ENCODE measurements at places on chromosomes 2 and 18.

DNA sequence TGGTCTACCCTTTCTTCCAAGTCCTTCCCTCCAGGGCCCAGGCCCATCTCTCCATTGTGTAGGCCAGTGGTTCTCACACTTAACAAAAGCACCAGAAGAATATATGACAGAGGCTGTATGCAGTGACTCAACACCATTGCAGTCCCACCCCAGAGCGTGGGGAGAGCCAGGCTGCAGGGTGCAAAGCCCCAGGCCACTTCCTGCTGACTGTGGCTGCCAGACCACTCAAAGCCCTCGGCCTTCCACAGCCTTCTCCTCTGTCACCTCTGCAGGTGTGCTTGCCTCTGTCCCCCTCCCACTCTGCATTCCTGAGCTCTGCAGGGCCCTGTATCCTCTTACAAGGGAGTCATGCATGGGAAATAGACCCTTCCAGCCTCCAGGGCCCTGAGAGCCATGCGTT, 40.4 kb upstream of the ARHGEF4 start:
- no peak for DNase-seq

DNA sequence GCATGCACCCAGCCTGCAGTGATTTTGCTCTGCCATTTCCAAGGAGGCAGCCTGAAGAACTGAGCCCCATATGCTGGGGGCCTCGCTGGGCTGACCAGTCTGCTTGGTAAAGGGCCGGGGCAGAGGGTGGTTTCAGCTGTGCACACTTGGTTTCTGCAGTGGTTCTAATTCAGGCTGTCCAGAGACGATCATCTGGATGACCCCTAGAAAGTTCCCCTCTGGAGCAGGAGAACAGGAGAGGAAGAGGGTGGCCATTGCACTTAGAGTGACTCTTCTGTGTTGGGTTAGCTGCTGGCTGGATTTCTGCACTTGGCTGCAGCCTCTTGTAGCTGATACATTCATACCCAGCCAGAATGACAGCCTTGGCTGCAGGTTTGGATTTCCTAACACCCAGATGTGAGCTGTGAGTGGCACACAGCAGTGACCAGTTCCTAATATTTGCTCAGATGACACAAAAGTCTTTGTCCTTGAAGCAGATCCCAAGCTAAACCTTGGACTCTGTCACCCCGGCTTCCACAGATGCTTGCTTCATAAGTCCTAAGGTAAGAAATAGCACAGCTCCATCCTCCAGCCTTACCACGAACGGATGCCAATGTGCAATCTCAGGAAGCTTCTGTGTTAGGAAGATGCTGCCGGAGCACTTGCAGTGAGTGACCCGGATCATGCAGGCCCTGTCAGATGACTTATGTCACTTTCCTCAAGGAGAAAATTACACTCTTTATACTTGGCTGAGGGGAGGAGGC, 105.6 kb downstream of the HNRNPLL start:
- no peak for DNase-seq

- DNase-seq, result no peak
Observed at GRCh38 chr2:107961395-107961794, 24.9 kb upstream of the SLC5A7 start.

GRCh38 chr2:70656421-70657010, 102.9 kb upstream of the TGFA start:
- DNase-seq, result no peak

DNA sequence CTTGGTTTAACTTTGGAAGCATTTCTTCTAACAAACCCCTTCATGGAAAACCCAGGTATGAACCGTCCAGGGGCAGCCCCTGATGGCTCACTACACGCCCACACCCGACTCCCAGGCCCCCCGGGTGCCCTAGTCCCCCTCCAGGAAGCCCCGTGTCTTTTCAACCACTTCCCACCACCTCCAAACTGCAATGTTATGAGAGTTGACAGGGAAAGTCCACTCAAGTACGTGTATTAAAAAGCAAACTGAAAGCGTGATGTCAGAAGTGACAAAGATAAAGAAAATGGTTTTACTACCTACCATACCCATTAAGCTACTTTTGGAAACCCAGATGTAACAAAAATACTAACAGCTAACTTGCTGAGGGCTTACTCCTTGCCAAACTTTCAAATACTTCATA, 51.5 kb downstream of the L3MBTL4 start:
- no peak for DNase-seq

- peak; percentile 52 for DNase-seq
Observed at GRCh38 chr18:79611040-79611681, 68.4 kb upstream of the CTDP1 start.

DNA sequence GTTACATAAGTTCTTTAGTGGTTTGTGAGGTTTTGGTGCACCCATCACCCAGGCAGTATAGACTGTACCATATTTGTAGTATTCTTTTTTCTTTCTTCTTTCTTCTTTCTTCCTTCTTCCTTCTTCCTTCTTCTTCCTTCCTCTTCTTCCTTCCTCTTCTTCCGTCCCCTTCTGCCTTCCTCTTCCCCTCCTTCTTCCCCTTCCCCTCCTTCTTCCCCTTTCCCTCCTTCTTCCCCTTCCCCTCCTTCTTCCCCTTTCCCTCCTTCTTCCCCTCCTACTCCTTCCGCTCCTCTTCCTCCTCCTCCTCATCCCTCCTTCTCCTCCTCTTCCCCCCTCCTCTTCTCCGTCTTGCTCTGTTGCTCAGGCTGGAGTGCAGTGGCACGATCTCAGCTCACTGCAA, 41.6 kb downstream of the CAB39 start:
- no peak for DNase-seq

DNA sequence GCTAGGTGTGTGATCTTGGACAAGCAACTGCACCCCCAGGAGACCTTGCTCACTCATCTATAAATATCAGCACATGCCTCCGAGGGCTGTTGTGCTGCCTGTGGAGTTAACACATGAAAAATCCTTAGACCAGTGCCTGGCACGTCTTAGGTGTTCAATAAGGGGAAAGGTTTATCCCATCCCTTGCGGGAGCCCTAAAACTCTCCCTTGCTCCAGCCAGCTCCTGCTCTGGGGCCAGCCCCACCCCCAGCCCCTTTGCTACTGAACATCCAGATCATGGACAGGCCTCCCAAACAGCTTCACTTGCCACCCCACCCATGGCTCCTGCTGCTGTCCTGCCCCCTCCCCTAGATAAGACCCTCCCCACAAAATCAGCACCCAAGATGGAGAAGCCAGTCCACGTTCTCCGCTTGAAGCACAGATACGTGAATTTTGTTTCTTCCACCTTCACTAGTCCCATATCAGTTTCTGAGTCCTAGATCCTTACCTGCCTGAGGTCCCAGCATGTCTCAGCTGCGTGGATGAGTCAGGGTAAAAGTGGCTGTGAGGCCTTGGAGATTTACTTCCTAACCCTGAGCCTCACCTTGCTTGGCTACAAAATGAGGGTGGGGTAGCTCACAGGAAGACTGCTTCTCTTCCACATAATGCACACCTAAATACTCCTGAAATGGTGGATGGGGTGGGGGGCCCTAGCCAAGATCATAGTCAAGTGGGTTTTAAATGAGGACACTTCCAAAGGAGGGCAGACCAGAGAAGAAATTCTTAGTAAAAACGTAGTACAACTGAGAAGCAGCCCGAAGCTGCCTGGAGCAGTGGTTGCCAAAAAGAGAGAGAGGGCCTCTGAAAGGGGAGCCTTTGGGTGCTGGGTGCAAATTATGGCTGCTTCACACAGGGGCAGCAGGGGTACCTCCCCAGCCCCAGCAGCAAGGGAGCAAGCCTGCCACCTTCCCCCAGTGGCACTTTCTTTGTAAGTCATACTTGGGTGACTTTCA, 40.4 kb downstream of the C1QL2 start:
- DNase-seq, result no peak

GRCh38 chr18:73842795-73843394, 304.7 kb downstream of the FBXO15 start:
- DNase-seq, result peak; percentile 49

- DNase-seq, result no peak
Observed at GRCh38 chr2:120661551-120661950, 74.1 kb upstream of the GLI2 start.

All from RKO (cell line).